ENCODE measurements at places on chromosomes 1 and 21. TPM values are rescaled to one million over a fixed set of nuclear protein-coding genes. Genes with fewer than 3 reads are reported as not detected.

DNA sequence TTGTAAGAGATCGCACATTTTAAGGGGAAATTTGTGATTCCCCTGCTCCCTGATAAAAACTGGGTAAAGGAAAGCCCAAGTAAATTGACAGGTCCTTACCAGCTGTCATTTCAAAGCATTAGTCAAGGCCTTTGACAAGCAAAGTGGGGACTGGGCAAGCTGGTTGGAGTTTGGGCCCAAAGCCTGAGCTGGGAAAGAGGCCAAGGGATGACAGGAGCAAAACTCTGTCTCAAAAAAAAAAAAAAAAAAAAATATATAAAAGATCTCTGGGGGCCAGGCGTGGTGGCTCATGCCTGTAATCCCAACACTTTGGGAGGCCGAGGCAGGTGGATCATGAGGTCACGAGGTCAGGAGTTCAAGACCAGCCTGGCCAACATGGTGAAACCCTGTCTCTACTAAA is 36.9 kb downstream of the SLC2A1 start:
- DNase-seq = no peak

DNA sequence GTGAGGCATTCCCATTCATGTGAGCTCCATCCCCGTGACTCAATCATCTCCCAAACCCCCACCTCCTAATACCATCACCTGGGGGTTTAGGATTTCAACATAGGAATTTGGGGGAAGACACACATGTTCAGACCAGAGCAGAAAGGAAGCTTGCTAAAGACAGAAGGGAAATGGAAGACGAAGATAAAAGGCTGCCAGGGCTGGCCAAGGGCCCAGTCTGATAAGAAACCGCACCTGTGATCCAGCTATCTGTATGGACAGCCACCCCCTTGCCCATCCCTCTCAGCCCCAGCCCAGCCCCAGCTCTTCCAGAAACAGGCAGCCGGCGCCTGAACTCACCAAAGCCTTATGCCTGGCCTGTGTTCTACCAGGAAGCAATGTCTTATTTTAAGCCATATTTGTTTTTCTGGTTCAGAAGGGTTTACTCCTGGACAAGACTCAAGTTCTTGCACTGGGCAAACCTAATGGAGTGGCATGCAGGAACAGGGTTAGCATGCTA is 198.4 kb upstream of the VAMP3 start:
- no peak for DNase-seq

OR10Z1 gene
- not detected for total RNA-seq

THEM5 gene
- not detected for total RNA-seq

Measured in B cell (primary cell).